Skeletal muscle cell (primary cell): ENCODE measurements at places on chromosomes 2 and 18.

DNA sequence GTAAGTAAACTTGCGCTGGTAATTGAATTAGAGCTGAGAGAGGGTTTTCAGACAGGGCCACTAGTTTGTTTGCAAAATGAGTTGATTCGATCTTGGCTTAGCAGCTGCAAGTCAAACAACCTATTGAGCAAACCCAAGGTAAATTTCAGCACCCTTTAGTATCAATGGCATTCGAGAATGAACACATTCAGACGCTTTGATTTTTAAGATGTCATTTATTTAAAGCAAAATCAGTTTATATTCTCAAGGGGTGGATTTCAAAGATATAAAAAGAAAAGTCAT lies 44.2 kb downstream of the TGIF1 start:
- DNase-seq: no peak

DNA sequence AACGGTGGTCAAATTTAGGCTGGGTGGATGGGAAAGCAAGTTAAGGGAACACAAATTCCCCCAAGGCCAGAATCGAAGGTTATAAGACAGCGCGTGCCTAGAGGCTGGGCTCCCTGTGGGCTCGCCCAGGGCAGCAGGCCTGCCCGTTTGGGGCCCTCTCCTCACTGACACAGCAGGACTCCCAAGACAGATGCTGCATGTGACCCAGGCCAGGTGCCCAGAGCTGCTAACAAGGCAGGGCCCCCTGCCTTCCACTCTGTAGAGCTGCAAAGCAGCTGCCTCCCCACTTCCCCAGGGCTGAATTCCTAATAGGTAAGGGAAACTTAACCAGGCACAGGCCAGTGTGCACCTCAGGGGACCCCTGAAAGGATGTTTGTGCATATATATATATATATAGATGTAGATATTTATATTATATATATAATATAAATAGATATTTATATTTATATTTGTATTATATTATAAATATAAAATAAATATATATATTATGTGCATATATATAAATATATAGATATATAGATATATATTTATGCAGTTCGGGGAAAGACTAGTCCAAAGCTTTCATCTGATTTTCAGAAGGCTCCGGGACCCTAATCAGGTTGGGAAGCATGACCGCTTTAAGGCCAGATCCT lies 43.7 kb downstream of the TMEM37 start:
- DNase-seq: no peak

GRCh38 chr18:70520867-70521266 lies 232.0 kb downstream of the SOCS6 start:
- DNase-seq: no peak

GRCh38 chr2:85954590-85955458 lies 66.0 kb upstream of the ST3GAL5 start:
- DNase-seq: no peak
